ENCODE measurements at places on chromosomes 3 and 15.

DNA sequence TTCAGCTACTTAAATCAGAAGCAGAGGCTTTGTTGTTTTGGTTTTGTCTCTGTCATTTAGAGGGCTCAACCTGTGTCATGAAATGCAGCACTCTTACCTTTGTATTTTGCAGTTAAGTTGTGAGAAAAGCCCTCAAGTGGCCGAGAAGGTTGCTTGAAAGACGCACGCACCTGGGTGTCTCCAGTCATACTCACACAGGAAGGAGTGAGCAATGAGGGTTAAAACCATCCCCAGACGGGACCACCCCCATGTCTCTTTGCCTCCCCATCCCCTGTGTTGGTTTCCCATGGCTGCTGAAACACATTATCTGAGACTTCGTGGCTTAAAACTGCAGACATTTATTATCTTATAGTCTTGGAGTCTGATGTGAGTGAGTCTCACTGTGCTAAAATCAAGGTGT is 376.1 kb upstream of the CFAP20DC start:
- DNase-seq, result no peak

DNA sequence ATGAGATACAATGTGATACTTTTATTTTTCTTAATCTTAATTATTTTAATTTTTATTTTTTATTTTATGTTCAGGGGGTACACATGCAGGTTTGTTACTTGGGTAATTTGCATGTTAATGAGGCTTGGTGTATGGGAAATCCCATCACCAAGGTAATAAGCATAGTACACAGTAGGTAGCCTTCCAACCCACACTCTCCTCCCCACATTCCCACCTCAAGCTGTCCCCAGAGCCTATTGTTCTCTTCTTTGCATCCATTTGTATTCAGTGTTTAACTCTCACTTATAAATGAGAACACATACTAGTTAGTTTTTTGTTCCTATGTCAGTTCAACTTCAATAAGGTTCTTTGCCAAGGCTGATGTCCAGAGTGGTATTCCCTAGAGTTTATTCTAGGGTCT is 1375.4 kb downstream of the NSUN3 start:
- DNase-seq, result no peak

- peak; percentile 49 for DNase-seq
Observed at GRCh38 chr3:69767571-69767970, 28.3 kb downstream of the MITF start.

DNA sequence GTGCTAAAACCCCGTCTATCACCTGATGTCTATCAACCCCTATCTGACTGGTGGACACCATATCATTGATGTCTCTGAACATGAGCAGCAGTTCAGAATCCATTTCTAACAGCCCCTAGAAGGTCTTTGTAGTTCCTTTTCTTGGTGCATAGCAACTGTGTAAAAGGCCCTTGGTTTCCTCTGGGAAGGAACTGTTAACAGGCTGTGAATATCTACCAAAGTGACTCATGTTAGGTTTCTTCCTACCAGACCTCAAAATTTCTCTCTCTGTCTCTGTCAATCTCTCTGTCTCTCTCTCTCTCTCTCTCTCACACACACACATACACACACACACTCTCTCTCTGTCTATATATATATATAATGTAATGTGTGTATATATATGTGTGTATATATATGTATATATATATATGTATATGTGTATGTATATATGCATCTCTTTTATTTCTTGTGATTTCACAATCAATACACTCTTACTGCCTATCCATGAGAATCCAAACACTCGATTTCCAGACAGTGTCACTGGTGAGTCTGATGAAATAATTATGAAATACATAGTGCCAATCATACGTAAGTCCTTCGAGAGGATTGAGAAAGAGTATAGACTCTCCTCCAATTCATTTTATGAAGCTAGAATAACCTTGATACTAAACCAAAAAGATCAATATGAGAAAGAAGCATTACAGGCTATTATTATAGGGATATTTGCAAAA is 335.9 kb upstream of the SLCO3A1 start:
- DNase-seq, result no peak

DNA sequence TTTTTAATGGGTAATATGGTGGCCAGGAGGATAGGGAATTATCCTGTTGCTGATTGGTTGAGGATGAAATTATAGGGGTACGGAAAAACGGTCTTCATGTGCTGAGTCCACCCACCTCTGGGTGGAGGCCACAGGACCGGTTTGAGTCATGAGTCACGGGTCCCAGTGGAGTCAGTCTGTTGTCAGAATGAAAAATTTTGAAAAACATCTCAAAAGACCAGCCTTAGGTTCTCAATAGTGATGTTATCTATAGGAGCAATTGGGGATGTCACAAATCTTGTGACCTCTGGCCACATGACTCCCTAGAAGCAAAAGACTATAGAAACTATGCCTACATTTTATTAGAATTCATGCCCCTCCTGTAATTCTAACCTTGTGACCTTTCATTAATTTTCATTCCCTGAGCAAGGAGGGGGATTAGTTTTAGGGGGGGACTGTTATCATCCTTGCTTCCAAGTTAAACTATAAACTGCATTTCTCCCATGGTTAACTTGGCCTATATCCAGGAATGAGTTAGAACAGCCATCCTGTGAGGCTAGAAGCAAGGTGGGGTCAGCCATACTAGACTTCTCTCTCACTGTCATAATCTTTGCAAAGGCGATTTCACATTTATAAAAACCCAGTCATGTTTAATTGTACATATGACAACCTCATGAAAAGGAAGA is 101.2 kb downstream of the TCF12 start:
- DNase-seq, result no peak

DNA sequence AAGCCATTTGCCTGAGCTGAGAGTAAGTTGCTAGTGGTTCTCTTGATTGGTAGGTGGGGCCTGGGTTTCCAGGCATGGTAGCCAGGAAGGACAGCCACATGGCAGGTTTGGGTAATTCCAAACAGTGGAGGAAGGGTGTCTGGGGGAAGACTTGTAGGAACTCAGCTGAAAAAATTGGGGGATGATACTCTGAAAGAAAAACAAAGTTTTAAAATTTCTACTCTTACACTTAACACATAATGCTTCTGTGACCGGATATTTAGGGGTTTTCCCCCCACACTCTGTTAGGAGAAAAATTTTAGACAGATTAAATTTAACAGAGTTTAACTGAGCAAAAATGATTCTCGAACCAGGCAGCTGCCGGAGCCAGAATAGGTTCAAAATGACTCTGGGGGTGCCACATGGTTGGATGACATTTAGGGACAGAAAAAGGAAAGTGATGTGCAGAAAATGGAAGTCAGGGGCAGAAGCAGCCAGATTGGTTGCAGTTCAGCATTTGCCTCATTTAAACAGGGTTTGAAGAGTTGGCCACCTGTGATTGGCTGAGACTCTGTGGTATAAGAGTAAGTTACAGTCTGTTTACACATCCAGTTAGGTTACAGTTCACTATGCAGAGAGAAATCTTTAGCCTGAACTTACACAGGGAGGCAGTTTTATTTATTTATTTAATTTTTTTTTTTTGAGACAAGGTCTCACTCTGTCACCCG is 8.1 kb downstream of the B2M start:
- no peak for DNase-seq

GRCh38 chr3:65960087-65960486 is 78.6 kb downstream of the MAGI1 start:
- DNase-seq, result no peak

GRCh38 chr3:188183452-188183851 is 29.5 kb downstream of the LPP start:
- no peak for DNase-seq

DNA sequence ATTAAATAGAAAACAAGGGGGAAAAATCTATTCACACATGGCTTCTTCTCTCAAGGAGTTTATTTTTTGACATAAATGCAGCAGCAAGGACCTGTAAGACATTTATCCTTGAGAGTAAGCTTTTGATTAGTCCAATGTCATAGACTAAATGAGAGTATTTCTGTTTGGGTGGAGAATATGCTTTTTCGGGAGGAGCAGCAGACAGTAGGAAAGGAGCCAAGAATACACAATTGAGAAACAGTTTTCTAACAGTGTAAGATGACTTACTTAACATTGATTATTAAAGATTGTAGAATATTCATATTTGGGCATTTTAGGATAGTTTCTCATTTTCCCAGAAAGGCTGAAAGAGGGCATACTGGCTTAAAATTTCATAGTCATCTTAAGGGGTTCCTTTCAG is 65.9 kb upstream of the PAQR5 start:
- no peak for DNase-seq

Measured in muscle of arm (tissue), 14 donors.